Fibroblast of skin of abdomen (primary cell): ENCODE measurements at places on chromosomes 7 and 10.

GRCh38 chr10:129868449-129869035 is 95.5 kb downstream of the EBF3 start:
- no peak for DNase-seq

- peak; percentile 30 for DNase-seq
Measured at GRCh38 chr10:77226853-77227565, 410.6 kb downstream of the KCNMA1 start.

DNA sequence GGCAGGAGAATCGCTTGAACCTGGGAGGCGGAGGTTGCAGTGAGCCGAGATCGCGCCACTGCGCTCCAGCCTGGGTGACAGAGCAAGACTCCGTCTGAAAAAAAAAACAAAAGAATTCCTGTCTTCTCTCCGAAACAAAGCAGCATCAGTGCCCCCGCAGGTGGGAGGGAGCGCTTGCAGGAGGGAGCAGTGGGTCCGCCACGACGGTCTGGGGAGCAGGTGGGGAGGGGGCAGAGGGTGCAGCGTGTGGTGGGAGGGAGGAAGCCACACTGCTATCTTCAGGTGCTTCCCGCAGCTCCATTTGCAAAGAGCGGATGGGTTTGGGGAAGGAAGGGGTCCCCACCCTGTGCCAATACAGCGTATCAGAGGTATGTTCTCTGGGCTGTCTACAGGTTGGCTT is 31.7 kb downstream of the LIMK1 start:
- no peak for DNase-seq

- DNase-seq: no peak
Measured at GRCh38 chr7:17907014-17907413, 33.3 kb downstream of the SNX13 start.

GRCh38 chr7:101108961-101109360 is 17.9 kb upstream of the SERPINE1 start:
- no peak for DNase-seq

- no peak for DNase-seq
Measured at GRCh38 chr10:32169556-32169955, 113.3 kb upstream of the KIF5B start.

- DNase-seq: peak; percentile 44
Measured at GRCh38 chr7:155252444-155252887, 45.2 kb upstream of the INSIG1 start.

- DNase-seq: peak; percentile 57
Measured at GRCh38 chr10:31660300-31660699, 268.3 kb downstream of the ARHGAP12 start.

- peak; percentile 77 for DNase-seq
Measured at GRCh38 chr7:149414745-149415390, 46.0 kb downstream of the ZNF777 start.

DNA sequence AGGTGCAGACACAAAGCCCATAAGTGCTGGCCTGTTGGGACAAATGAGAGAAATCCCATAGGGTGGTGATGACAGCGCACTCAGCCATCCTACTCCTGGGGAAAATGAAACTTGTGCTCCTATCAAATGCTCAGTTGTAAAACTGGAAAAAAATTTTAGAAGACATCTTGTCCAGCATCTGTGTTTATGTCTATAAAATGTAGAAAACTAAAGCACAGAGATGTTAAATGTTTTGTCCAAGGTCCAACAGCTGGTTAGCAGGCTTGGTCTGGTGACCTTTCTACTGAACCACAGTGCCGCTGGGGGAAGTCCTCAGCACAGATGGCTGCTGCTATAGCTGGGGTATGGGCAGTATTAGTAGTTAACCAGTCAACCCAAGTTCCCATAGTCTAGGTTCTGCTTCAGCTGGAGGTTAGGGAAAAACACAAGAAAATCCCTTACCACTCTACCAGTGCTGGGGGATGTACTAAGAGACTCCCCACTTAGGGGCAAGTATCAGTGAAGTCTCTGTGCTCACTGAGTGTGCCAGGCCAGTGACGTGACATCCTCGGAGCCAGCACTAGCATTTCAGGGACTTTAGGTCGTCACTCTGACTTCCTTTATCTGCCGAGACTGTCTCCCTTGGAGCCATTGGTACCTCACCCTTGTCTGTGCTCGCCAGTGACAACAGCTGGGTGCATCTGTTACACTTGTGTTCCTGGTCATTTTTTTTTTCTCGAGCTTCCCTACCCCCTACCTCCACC is 1.9 kb downstream of the TSPAN33 start:
- no peak for DNase-seq

DNA sequence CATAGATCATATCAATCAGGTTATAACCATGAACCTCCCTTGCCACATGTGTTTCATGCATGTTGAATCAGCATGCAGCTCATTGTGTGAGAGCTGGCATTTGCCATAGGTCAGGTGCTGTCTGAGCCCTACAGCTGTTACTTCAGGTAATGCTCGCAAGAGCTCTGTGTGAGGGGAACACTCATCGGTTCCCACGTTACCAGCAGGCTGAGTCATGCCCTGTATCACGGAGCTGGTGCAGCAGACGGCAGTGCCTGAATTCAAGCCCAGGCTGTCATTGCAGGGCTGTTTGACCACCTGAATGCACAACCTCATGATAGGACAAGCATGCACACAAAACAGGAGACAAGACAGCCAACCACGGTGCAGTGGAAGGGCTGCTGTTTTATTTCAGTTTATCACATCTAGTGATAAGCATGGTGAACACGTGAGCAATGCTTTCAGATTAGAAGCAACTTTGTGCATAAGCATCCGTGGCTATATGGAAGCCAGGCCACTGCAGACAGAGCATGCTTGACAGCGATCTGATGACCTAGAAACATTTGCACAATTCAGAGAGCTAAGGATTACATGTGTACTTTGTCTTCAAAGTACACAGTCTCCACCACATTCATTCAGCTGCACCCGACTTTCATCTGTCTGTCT is 56.4 kb upstream of the PFKP start:
- no peak for DNase-seq
